ENCODE measurements at places on chromosomes 16 and 17.

DNA sequence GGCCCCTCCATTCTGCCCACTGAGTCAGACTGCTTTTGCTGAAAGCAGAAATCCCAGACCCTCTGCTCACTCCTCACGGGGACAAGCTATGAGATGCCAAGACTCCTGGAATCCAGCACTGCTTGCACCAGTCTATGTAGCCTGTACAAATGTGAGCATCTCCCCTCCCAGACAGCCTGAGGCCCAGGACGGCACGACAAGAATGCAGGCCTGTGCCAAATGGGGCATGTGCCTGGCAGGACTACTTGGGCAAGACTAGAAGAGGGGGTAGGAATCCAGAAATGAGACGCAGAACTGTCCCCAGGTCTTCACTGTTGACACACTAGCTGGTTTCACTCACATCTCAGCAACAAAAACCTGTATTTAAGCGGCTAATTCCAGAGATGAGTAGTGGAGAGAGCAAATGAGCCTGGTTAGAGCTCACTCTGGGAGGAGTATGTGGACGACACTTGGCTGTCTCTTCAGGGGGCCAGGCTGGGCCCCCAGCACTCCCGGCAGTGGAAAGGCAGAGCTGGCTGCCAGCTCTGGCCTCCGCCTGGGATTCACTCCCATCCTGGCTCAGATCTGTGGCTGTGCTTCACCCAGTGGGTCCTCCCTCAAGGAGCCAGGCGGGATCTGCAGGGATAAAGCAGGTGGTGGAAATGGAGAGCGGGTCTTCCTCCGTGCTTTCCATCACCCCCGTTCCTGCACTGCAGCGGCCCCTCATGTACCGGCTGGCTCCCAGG lies 2.9 kb upstream of the MYO1C start:
- peaks cover 7% of the 10 kb centered on the region for H3K4me1 ChIP-seq
- H3K4me3 ChIP-seq: no peak overlapping the region
- H3K27ac ChIP-seq: no peak overlapping the region
- no peak for DNase-seq
- H3K36me3 ChIP-seq: peaks cover 10% of the 10 kb centered on the region

DNA sequence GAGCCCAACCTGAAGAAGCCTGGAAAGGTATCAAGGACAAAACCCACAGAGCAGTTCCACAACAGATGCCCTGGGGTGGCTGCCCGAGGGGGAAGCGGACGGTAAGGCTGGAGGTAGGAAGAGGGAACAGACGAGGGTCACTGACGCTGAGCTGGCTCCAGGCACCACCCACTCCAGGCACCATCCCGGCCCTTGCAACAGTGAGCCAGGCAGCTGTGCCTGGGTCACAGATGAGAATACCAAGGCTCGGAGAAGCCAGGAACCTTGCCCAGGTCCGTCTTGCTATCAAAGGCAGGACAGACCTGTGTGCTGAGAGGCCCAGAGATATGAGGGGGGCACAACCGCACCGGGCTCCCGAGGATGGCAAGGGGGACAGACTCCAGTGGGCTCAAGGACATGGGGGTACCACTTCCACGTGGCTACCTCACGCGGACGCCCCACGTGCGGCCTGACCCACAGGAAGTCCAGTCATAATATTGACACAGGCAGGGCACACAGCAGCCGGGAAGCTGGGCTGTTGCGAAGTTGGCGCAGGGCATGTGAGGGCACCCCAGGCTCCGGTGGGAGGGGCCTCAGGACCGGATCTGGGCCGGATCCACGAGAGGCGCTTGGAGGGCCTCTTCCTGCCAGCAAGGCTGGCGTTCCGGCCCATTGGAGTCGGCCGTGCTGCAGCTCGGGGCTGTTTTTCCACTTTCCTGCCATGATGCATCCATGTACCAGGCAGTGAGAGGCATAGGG lies 29.9 kb downstream of the PEMT start:
- no peaks in the 10 kb centered on the region for H3K4me1 ChIP-seq
- H3K27ac ChIP-seq: no peak overlapping the region
- no peaks in the 10 kb centered on the region for H3K27me3 ChIP-seq
- no peak for DNase-seq
- no peaks in the 10 kb centered on the region for H3K36me3 ChIP-seq
- H3K4me3 ChIP-seq: no peak overlapping the region

GRCh38 chr17:68184141-68184571 lies 63.7 kb upstream of the AMZ2 start:
- peak; percentile 3 for DNase-seq
- peak overlapping the region; percentile 81 for H3K27ac ChIP-seq
- peaks cover 45% of the 10 kb centered on the region for H3K4me1 ChIP-seq
- peak overlapping the region; percentile 86 for H3K4me3 ChIP-seq
- peaks cover 23% of the 10 kb centered on the region for H3K36me3 ChIP-seq

DNA sequence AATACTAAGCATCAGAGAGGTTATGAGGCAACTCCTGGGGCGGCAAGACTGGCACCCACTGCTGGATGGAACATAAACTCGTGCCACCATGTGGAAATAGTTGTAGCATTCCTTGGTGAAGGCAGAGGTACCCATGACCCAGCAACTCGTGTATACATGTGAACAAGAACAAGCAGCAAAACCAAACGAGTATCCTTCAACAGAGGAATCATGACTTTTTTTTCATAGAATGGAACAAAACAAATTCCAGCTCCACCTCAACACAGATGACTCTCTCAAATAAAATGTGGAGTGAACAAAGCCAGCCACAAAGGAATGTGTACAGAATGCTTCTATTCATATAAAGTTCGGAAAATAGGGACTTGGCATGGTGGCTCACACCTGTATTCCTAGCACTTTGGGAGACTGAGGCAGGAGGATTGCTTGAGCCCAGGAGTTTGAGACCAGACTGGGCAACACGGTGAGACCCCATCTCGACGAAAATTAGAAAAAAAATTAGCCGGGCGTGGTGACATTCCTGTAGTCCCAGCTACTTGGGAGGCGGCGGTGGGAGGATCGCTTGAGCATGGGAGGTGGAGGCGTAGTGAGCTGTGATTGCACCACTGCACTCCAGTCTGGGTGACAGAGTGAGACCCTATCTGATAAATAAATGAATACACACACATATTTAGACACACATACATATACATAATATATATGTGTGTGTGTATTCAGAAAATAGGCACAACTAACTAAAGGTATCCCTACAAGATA lies 35.3 kb downstream of the B9D1 start:
- no peak overlapping the region for H3K4me3 ChIP-seq
- no peaks in the 10 kb centered on the region for H3K36me3 ChIP-seq
- DNase-seq: no peak
- H3K27me3 ChIP-seq: peaks cover 7% of the 10 kb centered on the region

DNA sequence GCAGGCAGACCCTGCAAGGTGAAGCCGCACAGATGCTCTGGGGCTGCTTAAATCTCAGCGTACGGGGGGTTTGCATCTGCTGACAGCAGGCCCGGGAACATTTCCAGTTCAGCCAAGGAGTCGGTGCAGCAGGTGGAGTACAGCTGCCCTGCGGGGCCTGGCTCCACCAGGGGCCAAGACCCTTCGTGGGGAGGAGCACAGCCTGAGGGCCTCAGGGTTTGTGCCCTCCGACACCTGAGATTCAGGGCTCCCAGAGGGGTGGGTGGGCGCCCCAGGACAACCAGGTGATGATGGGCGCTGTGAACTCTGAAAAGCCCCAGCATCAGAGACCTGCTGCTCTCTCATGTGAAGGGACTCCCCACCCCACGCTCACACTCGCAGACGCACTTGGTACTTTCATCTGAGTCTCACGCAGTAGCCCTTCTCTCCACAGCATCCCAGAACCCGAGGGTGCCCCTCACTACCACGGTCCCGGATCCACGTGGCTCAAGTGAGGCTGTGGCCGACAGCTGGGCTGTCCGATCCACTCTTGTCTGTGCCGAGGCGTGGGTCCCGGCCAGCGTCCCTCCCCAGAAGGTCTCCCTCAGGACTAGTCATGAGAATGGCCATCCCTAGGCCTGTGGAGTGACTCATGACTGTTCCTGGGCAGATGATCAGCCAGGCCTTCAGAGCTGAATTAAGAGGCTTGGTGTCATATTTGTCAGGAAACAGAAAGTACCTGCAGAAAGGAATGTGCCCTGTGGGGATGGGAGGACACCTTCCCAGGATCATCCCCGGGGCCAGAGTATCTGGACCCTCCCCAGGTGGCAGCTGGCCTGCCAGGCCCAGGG lies 29.6 kb downstream of the ACSF3 start:
- H3K4me1 ChIP-seq: peaks cover 7% of the 10 kb centered on the region
- no peak for DNase-seq
- H3K4me3 ChIP-seq: no peak overlapping the region
- H3K27me3 ChIP-seq: no peaks in the 10 kb centered on the region

DNA sequence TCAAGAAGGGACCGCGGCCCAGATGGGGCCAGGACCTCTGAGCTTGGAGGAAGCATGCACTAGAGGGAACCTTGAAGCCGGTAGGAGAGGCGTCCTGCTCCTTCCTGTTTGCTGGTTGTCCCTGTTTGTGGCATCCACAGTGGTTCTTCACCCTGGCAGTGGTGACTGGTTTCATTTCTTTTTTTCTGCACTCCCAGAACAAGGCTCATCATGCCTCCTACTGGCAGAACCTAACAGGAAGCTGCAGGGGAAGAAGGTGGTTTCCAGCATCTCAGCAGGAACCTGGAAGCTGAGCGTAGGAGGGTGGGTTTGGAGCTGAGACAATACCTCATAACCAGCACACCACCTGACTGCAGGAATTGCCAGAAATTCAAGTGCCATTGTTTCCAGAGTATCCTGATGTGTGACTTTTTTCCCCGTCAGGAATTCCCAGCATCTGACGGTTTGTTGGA lies 5.8 kb downstream of the TMEM231 start:
- no peaks in the 10 kb centered on the region for H3K36me3 ChIP-seq
- peak; percentile 37 for DNase-seq
- no peak overlapping the region for H3K4me3 ChIP-seq
- peaks cover 4% of the 10 kb centered on the region for H3K4me1 ChIP-seq
